ENCODE measurements at places on chromosomes 12 and 14.

DNA sequence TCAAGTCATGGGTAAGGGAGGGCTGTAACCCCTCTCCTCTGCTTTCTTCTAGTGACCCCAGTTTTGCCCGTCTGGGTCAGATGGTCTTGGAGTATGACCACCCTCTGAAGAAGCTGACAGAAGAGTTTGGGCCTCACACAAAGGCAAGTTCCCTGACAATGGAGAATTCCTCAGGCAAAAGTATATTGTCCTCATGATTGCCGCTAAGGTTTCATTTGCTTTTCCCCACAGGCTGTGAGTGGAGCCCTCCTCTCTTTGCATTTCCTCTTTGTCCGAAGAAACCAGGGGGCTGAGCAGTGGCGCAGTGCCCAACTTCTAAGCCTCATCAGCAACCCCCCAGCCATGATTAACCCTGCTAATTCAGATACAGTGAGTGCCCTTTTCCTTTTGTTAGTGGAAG lies 12.1 kb downstream of the NCKAP1L start:
- no peak for DNase-seq

- no peak for DNase-seq
These were observed 4.1 kb downstream of the PLXNC1 start for GRCh38 chr12:94152292-94153078.

DNA sequence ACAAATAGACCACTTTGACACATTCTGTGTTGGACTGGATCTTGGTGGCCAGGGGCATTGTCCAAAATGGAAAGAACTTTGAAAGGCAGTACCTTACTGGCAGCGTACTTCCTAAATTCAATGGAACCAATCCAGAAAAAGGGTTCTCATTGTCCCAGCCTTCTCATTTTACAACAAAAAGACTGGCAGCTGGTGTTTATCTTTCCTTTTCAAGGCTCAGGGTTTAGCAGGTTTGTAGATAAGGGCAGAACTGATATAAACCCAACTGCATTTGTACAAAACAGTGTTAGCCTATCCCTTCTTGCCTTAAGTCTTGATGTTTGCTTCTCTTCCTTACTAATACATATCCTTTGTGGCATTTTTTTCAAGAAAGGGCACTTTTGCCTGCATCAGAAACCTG lies 7.7 kb downstream of the THAP2 start:
- no peak for DNase-seq

GRCh38 chr12:13198876-13199275 lies 2.4 kb downstream of the EMP1 start:
- no peak for DNase-seq

DNA sequence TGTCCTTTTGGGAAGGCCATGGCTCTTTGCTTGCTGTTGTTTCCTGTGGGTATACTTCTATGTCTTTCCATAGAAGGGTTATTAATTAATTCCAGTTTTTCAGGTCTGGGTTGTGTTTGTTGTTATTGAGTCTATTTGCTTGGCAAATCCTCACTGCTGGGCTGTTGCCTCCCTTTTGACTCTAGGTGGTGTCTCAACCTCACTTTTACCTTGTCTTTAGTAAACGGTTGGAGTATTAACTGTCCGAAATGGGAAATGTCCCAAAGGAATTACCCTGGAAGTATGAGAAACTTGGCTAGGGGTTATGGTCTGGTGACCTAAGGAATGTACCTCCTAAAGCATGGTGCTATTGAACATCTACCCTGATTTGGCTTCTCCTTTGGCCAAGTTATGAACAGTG lies 16.7 kb downstream of the PRH1 start:
- DNase-seq, result no peak

DNA sequence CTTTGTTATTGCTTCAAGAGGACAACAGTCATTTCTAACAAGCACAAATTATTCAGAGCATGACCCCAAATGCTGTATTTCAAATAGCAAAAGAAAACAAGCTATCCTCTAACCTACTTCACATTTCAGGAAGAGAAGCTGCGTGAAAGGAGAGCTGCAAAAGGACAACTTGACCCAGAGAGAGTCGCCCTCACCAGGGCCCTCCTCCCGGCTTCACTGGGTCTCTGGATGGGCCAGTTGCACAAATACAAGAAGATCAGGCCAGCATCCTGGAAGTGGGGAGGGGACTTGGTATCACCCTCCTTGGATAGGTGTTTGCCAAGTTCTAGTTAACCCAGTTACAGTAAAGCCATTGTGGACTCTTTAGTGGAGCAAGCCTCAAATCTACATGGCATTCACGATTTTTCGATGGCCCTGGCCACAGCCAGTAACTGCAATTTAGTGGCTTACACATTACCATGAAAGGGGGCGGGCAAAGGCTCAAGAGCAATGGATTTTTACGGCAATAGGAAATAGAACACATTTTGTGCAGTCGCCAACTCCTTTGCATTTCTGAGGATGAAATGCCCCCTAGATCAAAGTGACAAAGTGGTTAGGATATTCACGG lies 166.9 kb upstream of the DIO2 start:
- DNase-seq, result no peak

- no peak for DNase-seq
These were observed 77.7 kb upstream of the KITLG start for GRCh38 chr12:88658009-88658408.

Measured in activated T-cell treated with anti-CD3 and anti-CD28 coated beads, Interleukin-2, amount 50 U/mL, for 48 hours (primary cell).